ENCODE measurements at places on chromosomes 3 and 15. TPM values are rescaled to one million over a fixed set of nuclear protein-coding genes. Genes with fewer than 3 reads are reported as not detected.

The SAMD7 gene
- total RNA-seq, result not detected

DNA sequence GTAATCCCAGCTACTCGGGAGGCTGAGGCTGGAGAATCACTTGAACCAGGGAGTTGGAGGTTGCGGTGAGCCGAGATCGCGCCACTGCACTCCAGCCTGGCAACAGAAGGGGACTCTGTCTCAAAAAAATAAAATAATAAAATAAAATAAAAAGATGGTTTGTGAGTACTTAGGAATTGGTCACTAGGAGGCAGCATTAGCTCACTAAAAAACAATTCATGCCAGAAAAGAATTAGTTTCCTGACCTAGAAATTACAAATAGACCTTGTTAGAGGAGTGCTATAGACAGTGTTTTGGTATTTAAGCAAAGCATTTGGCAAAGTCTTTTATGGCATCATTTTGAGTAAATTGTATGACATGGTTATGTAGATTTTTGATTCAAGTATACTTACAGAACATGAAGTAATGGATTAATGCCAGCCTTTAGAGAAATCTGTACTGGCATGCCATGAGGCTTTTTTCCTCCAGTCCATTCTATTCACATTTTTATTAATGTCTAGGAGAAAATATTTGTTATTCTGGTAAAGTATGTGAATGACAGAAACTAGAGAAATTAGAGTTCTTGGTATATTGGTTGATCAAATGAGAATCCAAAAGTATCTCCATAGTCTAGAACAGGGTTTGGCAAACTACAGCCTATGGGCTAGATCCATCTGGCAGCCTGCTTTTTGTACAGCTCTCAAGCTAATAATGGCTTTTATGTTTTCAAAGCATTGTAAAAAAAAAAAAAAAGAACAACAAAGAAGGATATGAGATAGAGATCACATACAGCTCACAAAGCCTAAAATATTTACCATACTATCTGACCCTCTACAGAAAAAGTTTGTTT is 81.6 kb downstream of the LRRC49 start:
- DNase-seq, result no peak

DNA sequence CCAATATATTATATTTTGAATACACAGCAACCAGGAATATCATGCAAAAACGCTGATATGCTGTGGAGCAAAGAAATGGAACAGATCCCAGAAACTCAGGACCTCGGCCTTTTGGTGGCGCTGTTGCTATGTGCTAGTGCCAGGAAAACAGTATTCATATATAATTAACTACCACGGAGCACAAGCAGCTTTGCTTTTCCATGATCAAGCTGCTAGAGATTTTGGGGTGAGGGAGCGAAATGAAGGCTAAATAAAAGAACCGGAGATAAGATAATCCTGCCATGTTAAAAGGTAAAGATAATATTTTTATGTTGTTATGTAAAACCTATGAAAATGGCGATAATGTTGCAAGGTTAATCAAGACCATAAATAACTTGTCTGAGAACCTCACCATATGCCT is 157.7 kb upstream of the FAM3D start:
- no peak for DNase-seq

DNA sequence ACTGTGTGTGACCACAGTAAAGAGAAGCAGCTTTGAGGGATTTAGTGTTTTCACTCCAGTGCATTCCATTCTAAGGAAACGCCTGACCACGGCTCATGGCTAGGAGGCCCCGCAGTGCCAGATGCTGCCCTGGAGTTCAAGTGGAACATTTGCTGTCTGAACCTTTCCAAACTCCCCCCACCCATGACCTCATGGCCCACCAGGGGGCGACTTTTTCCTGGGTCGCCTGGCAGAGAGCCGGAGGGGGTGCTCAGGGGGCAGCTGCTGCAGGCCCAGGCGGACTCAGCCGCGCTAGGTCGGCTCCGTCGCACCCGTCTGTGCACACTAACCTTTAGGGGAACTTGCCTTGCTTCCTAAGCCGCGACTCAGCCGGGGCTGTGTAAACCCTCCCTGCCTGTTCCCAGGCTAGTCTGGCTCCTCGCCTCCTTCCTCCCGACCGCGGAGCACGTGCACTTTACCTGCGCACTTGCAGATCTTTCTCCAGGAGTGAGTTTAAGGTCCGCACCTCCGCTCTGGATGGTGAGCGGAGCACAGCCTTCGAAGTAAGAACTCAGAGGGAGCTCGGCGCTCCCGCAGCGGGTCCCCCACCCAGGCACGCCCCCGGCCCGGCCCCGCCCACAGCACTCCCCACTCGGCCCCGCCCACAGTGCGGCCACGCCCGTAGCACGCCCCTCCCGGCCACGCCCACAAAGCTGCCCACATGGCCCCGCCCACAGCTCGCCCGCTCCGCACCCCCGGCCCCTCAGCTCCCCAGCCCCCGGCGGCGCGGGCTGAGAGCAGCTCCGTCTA is at the start of gene OCA2:
OCA2 (minus strand) TSS at position 550 of the 789 bp plus-strand sequence. CDS start 17,441 bp downstream, outside the sequence.
- DNase-seq, result no peak

- no peak for DNase-seq
These were observed 185.6 kb upstream of the MBNL1 start for GRCh38 chr3:152083135-152083534.

- no peak for DNase-seq
These were observed 1021.0 kb downstream of the MCTP2 start for GRCh38 chr15:95252404-95252803.

DNA sequence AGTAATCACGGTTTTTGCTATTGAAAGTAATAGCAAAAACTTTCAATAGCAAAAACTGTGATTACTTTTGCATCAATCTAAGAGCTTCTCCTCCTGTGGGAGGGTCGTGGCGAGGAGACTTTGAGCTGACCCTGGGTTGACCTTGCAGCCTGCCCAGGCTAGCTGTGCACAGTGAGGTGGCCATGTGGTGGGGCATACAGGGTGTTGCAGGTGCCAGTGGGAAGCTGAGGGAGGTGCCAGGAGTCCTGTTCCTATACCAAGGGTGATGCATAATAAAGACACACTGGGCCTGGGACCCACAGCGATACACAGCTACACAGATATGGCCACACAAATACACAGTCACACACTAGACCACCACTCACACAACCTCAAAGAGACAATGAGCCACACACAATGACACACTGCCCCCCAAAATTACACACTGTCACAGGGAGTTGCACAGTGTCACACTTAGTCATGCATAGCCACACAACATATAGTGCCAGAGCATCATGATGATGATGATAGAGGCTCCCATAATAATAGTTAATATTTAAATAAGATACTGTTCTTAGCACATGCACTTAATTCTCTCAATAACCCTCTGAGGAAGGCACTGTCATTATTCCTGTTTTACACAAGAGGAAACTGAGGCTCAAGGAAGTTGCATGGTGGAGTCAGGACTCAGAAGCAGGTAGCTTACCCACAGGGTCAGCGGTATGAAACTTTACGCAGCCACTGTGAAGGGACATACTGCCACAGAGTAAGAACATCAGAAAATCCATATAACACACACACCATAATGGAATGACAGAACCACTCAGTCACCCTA is 6.3 kb downstream of the PLCD1 start:
- DNase-seq, result no peak

DNA sequence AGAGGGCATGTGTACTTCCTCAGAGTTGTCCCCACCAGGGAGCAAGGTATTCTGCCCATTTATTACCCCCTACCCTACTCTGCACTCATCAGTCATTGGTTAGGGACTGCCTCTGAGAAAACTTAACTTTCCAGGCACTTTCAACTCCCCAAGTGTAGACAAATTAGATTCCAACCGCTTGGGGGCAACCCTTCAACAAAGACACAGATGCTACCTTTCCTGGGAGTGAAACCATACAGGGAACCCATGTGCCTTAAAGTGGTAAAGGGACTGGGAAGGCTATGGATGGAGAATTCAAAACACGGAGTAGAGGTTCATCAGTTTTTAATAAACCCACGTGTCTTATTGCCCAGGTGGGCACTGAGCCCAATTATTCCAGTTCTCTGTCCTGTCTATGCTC is 19.4 kb upstream of the UBE2E2 start:
- no peak for DNase-seq

GRCh38 chr3:160103397-160103796 is 114.8 kb downstream of the IL12A start:
- no peak for DNase-seq

The GPR27 gene
- 1.3 TPM for total RNA-seq

GRCh38 chr3:174376346-174376745 is 482.8 kb upstream of the NAALADL2 start:
- DNase-seq, result no peak

The SLC24A1 gene
- total RNA-seq, result 5.0 TPM

DNA sequence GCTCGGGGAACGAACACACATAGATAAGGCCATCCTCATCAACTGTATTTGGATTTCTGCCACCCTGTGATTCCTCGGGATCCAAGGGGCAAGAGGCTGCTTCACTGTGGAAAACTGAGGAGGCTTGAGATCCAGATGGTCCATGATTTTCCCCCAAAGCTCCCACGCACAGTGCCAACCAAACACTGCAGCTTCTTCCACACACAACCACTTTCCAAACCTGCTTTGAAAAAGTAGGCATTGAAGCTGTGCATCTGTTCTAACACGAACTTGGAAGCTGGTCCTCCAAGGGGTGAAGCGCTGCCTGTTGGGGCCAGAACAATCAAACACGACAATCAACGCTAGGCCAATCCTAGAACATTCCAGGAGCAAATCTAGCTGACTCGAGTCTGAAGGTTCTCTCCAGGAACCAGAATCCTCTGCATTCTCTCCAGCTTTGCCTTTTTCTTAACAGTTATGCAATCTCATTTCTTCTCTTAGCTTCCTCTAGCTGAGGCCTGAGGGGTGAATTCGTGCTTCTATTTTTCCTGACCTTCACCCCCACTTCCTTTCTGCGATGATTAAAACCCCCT is 104.4 kb downstream of the LRRK1 start:
- DNase-seq, result no peak

DNA sequence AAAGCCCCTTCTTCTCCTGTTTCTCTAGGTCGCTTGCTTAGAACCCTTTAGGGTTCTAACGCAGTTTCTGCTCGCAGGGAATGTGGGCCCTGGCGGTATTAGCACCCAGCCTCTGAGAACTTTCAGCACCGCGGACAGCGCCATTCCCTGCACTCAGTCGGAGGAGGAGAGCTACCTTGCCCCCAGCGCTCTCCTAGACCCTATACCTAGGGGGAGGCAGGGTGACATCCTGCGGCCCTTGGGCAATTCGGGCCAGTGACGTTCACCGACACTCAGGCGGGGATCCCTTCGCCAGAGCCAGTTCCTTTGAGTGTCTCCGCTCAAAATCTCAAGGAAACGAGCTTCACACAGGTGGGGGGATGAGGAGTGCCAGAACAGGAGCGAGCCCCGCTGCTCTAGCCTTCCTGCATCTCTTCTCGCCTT is 1.3 kb downstream of the SLC7A14 start:
- DNase-seq, result peak; percentile 13

The ANKRD34C gene
- total RNA-seq, result not detected

The GHRL gene
- 0.53 TPM for total RNA-seq

GRCh38 chr3:64355401-64355807 is 130.1 kb upstream of the PRICKLE2 start:
- no peak for DNase-seq

DNA sequence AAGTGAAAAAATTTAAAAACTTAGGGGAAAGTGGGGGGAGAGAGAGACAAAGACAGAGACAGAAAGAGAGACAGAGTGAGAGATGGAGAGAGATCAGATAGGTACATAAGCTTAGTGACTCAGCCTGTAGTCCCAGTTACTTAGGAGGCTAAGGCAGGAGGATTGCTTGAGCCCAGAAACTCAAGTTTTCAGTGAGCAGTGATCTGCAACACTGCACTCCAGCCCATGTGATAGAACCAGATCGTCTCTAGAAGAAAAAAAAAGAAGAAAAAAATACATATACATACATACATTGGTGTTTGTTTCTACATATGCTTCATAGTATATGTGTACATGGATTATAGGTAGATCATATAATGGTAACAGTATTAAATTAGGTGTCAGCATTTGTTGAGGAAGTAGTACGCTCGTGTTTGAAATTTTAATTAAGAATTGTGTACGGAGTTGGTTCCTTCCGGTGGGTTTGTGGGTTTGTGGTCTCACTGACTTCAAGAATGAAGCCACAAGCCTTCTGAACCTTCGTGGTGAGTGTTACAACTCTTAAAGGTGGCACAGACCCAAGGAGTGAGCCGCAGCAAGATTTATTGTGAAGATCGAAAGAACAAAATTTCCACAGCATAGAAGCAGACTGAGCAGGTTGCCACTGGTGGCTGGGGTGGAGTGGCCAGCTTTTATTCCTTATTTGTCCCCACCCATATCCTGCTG is 38.3 kb upstream of the SNRPN start:
- DNase-seq, result no peak

- DNase-seq, result no peak
These were observed 14.5 kb downstream of the HIGD2B start for GRCh38 chr15:72671525-72671924.

DNA sequence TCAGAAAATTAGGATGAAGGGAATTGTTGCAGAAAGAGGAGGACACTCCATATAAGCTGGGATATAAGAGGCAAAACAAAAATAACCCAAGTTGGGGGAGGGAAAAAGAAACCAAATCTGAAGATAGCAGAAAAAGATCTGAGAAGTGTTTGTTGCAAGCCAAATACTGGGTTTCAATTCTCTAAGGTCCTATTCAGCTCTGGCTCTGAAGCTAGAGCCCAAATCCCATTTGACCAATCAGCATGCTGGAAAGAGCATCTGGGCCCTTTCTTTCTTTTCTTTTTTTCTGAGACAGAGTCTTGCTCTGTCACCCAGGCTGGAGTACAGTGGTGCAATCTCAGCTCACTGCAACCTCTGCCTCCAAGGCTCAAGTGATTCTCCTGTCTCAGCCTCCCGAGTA is 17.3 kb downstream of the IGDCC3 start:
- DNase-seq, result no peak

The SLC6A11 gene
- not detected for total RNA-seq

- no peak for DNase-seq
These were observed 114.3 kb downstream of the FAM43A start for GRCh38 chr3:194800002-194800401.

The GOLGA8S gene
- 0.32 TPM for total RNA-seq
